Fibroblast of upper back skin (primary cell): ENCODE measurements at places on chromosomes 1 and 21.

GRCh38 chr1:113692342-113692741 is 66.9 kb downstream of the PHTF1 start:
- no peak for DNase-seq

DNA sequence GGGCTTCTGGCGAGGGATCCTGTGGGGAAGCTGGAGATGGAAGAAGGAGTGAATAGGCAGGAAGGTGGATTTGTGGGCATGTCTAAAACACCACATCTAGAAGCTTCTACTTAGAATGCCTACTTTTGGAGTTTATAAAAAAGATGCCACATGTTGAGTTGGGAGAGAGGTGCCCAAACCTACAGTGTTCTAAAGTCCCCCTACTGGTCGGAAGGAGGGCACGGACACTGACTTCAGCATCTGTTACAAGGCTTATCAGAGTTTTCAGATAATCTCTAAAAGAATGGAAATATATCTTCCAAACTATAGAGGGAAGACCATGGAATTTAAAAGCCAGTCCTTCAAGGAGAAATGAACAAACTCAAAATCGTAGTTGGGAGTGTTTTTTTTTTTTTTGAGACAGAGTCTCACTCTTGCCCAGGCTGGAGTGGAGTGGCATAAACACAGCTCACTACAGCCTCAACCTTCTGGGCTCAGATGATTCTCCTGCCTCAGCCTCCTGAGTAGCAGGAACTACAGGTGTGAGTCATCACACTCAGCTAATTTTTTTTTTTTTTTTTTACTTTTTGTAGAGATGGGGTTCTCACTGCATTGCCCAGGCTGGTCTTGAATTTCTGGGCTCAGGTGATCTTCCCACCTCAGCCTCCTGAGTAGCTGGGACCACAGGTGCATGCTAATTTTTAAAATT is 14.8 kb downstream of the IBA57 start:
- no peak for DNase-seq

DNA sequence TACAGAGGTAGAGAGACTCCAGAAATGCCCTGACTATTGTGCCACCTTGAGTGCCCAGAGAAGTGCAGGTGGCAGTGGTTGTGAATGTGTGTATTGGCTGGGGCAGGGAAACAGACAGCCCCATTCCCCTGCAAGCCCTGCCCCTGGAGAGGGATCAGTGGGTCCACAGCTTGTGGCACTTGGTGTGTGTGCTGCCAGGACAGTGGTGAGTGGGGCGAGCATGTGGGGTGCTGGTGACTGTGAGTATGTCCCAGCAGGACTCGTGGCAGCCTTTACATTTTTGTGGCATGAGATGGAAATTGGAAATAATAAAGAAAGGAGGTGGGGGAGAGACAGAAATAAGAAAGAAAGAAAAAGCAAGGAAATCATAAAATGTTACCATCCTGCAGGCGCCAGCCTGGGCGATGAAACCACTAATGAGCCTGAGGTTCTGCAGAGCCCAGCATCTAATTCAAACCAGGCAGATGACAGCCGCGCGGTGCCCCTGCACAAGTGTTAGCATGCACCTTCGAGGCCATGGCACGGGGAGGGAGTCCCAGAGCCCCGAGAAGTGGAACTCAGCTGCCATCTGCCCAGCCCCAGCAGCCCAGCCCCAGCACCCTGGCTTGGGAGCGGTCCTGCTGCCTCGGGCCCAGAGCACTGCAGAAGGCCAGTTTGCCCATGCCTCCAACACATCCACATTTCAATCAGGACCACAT is 49.1 kb upstream of the ZBTB40 start:
- no peak for DNase-seq

DNA sequence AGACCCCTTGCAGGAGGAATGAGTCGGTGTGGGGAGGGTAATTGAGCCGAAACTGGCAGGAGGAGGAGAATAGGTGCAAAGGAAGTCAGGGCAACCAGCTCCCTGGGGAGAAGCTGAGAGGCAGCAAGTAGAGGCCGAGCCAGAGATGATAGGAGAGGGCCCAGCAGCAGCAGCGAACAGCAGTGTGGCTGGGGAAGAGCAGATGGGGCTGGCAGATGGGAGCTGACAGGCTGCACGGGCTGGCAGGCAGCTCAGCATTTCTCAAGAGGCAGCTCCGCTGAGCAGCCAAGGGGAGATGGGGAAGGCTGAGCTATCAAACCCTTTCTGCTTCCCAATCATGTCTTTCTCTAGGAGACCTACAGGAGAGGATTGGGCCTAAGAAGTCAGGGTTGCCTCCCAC is 158.2 kb downstream of the TRIM33 start:
- DNase-seq: peak; percentile 17

- peak; percentile 68 for DNase-seq
These were observed 188.9 kb upstream of the PLXNA2 start for GRCh38 chr1:208433086-208433485.

- DNase-seq: no peak
These were observed 82.7 kb downstream of the LRRC8D start for GRCh38 chr1:89903550-89903949.

DNA sequence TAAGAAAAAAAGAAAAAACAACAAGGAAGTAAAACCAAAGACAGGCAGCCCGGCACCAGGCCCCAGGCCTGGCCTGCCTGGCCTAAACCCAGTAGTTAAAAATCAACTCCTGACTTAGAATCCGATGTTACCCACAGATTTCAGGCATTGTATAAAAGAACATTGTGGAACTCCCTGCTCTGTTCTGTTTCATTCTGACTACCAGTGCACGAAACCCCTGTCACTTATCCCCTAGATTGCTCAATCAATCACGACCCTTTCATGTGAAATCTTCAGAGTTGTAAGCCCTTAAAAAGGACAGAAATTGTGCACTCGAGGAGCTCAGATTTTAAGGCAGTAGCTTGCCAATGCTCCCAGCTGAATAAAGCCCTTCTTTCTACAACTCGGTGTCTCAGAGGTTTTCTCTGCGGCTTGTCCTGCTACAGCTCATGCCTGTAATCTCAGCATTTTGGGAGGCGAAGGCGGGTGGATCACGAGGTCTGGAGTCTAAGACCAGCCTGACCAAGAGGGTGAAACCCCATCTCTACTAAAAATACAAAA is 15.6 kb upstream of the MYOCOS start:
- DNase-seq: no peak

GRCh38 chr1:31605908-31606427 is 11.5 kb upstream of the HCRTR1 start:
- peak; percentile 58 for DNase-seq

- DNase-seq: no peak
These were observed 70.1 kb upstream of the ROR1 start for GRCh38 chr1:63703701-63704107.
